AML-193 (cell line): ENCODE measurements at places on chromosomes 16 and 17.

- DNase-seq, result no peak
Observed at GRCh38 chr17:1521086-1521640, 4.8 kb upstream of the INPP5K start.

GRCh38 chr17:28317966-28318758 lies 838 bp upstream of the TMEM97 start:
- no peak for DNase-seq

DNA sequence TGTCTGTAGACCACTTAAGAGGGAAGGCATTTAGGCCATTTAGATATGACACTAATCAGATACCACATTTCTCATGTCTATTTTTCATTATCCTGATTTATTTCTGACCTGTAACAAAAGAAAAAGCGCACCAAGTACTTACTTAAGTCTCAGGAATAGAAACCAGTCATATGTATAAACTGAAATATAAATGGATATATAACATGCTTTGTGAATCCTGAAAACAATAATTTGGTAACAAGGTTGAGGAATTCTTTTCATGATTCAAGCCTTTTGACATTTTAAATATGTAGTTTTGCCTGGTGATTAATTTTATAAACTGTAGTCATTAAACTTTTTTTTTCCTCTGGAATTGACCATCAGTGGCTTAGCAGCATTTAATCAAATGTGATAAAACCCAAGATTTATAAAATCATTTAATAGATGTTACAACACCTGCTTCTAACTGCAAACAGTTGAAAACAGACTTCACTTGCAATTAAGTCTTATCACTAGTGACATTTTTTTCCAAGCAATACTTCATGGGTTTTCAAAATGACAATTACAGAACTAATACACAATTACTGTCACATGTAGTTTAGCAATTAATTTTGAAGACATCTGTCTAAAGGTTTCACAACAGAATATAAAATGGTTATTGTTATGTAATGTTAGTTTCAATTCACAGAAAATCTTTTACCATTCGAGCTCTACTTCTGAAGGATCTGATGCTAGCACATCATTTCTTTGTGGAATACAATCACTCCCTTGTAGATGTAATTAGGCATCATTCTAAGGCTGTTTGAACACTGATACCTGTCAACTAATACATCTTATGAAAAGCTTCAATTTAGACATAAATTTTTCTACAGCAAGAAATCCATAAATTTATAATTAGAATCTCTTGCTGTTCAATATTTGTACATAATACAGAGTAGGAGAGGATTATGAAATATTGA lies 110.3 kb downstream of the TOX3 start:
- DNase-seq, result no peak

DNA sequence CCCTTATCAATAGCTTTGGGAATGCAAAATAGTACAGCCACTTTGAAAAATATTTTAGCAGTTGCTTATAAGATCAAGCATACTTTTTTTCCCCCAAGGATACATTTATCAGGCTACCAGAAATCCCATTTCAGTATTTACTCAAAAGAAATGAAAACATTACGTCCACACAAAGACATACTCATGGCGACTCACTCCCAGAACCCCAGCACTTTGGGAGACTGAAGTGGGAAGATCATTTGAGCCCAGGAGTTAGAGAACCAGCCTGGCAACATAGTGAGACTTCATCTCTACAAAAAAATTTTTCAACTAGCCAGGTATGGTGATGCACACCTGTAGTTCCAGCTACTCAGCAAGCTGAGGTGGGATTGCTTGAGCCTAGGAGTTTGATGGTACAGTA lies 5.9 kb downstream of the SKA2 start:
- DNase-seq, result no peak

GRCh38 chr16:66186251-66186785 lies 180.2 kb upstream of the CDH5 start:
- no peak for DNase-seq

DNA sequence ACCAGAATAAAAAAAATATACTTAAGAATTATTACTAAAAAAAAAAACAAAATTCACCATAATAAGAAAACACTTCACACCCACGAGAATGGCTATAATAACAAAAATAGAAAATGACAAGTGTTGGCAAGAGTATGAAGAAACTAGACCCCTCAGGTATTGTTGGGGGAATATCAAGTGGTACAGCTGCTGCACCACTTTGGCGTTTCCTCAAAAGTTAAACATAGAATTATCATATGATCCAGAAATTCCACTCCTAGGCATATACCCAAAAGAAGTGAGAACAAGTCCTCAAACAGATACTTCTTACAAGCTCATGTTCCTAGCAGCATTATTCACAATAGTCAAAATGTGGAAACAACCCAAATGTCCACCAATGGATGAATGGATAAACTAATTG lies 26.3 kb downstream of the AMFR start:
- DNase-seq, result no peak

DNA sequence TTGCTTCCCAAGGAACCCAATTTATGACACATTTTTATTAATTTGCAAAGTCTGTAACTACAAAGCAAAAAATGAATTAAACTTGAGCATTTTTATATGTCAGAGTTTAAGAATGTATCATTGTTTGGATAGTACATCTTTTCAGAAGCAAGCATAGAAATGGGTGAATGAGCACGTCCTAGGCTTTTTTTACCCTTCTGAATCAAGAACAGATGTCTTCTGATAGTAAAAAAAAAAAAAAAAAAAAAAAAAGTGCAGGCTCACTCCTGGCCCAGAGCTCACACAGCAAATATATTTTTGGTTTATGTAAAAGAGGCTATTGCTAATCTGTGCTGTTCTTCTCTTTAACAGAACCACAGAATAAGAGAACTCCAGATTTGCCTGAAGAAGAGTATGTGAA lies 6.3 kb downstream of the TERF2IP start:
- DNase-seq, result no peak
